ENCODE measurements at places on chromosomes 12 and 14.

- no peak for DNase-seq
These were observed 16.7 kb downstream of the AHSA1 start for GRCh38 chr14:77474479-77475177.

DNA sequence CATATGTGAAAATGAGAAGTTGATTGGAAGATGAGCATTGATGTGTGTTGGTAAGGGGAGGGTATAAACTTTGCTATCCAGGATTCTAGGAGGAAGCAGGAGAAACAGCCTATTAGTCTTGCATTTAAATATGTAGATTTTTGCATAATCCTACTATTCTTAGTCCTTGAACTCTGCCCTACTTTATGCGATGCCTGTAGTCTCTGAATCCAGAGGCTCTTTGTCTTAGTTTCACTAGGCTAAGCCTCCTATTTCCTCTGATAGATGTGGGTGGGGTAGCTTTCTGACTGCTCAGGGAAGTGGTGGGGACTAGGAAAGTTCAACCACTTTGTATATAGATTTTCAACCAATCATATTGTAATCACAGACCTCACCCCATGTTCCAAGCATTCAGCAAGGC, 49.5 kb upstream of the KCNC2 start:
- no peak for DNase-seq

GRCh38 chr14:60639674-60640073, 9.6 kb downstream of the SIX1 start:
- DNase-seq = no peak

DNA sequence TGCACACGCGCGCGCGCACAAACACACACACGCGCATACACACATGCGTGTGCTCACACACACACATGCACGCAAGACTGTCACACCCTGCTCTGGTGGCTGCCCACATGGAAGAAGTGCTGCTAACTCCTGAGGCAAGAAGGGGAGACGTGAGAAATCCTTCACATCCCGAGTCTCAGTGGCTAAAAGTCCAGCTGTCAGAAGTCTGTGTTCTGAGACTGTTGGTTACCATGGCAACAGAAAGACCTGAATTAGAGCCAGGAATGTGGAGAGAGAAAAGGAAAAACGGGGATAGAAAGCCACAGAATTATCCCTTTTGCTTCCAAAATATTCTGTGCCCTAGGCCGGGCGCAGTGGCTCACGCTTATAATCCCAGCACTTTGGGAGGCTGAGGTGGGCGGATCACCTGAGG, 71.2 kb downstream of the PPFIBP1 start:
- no peak for DNase-seq

DNA sequence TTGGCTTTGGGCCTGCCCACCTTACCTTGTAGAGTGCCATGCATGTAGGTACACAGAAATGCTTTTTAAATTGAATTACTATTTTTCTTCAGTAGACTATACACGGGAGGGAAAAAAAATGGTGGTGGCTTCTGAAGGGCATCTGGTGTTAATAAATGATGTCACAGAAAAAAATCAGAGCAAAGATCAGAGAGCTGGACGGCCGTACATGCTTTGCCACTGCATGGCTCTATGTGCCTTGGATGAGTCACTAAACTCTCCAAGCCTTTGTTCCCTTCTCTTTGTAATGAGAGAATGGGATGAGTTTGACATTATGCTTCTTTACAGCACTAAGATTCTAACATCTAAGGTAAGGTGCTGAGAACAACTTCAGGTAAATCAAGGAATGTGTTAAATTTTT, 376.4 kb upstream of the DDHD1 start:
- no peak for DNase-seq

DNA sequence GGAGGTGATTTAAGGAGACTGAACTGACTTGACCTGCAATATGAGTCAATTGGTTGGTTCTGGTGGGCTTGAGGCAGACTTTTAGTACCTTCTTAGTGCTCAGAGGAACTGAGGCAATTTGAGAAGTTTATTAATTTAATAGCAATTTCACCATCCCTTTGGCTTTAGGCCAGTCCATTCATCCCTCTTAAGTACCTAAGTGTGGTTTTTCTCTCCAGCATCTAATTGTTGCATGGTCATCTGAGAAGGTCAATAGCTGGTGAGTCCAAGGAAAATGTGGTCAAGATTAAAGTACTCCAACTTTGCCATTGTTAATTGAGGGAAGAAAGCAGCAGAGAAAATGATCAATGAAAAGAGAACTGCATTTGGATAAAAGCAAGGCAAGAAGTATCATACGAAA, 115.4 kb upstream of the DYRK2 start:
- no peak for DNase-seq

- no peak for DNase-seq
These were observed 479.4 kb upstream of the NOVA1 start for GRCh38 chr14:27077214-27077613.

DNA sequence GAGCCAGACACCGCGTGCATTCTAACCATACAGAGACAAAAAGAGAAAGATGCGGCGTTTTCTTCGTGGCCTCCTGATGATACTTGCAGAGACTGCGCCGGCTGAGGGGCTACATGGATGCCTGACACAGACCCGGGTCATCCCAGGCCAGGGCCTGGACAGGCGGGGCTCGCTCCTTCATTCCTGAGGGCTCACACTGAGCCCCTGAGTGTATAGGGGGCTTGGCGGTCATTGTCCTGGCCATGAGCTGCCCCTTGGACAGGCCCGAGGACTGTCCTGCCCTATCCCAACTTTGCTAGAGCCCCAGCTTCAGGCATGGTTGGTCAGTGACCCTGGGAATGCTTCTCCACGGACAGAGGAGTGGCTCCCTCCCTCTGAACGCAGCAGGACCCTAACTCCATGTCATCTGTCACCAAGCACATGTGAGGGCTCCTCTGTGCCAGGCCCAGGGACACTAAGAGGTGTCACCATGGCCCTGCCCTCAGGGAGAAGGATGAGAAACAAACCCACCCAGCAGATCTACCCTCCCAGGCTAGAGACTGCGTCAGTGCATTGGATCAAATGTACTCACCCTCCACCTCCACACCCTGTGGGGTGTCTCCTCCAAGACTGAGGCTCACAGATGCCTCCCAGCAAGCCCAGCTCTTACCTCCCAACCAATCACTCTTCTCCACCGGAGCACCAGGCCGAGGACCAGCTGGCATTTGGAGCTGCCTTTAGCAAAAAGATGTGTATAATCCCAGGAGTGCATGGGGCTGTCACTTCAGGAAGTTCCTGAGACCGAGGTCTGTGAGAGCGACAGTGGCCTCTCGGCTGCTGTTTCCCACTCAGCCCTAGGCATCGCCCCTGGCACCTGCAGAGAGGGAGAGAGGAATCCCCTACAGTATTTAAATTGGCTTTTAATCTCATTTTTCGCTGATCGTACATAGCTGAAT, 102.7 kb downstream of the DICER1 start:
- DNase-seq = no peak

GRCh38 chr14:53464376-53464775, 311.3 kb upstream of the DDHD1 start:
- no peak for DNase-seq

DNA sequence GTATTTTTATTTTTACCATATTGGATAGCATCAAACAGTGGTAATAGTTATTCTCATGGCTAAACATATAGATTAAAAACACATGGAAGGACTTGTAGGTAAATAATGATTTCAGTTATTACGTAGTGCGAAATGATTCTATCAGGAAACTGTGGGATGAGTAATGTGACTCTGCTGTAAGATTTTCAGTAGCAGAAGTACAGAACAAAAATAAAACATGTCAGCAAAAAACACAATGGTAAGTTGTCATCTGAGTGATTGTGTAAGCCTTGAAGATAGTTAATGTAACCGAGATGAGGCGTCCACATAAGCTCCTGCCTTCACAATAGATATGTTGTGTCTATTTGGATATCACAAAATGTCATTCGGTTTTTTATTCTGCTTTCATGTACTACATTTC, 99.8 kb downstream of the BORCS5 start:
- no peak for DNase-seq

DNA sequence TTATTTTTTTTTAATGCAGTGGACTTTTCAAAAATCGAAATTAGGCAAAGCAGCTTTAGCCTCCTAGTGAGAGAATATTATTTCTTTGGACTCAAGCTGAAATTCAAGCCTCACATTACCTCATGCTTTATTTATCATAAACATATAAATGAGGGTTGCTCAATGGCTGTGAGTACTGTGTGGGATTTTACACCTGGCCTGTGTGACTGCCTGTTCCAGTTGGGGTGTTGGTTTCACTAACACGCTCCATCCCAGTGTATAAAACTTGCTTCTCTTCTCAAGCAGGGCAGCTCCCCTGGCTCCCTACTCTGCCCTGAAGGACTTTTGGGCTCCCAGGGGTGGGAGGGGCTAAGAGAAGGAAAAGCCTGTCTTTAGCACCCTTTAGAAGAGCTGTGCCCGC, 15.0 kb downstream of the ANKLE2 start:
- no peak for DNase-seq

DNA sequence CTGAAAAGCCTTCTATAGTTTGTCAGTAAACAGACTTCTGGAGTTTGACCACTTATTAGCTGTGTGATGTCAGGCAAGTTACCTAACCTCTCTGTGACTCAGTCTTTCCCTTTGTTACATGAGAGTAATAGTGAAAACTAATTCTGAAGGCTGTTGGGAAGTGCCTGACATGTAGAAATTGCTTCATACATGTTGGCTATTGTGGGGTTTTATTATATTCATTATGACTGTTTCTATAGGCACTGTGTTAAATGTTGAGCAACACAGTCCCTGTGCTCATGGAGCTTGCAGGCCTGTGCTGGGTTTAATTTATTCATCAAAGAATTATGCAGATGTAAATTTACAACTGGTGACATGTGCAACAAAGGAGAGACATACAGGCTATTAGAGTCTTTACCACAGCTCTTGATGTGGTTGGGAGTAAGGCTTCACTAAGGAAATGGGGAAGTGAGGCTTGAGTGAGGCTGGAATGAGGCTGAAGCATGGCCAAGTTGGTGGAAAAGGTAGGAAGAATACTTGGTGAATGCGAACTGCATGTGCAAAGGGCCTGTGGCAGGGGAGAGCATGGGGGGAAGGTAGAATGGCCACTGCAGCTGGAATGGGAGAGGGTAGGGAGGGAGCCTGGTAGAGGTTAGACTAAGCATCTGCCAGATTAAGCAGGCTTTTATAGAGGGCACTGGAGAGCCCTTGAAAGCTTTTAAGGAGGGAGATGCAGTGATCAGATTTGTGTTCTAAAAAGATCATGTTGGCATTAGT, 236.4 kb upstream of the CRY1 start:
- DNase-seq = no peak

DNA sequence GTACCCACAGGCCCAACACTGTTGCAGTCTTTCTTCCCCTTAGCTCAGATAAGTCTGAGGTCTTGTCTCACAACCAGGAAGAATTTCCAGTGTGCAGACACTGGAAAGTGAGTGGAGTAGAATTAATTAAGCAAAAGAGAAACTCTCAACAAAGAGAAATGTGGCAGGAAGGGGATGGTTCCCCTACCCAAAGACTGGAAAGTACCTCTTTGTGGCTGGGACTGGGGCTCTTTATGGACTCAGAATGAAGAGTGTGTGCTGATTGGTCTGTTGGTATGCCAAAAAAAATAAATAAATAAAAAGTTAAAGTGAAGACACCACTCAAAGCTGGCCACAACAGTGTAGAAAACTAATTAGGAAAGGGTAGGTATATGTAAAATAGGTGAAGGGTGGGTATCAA, 26.4 kb downstream of the GLIPR1L1 start:
- DNase-seq = no peak

DNA sequence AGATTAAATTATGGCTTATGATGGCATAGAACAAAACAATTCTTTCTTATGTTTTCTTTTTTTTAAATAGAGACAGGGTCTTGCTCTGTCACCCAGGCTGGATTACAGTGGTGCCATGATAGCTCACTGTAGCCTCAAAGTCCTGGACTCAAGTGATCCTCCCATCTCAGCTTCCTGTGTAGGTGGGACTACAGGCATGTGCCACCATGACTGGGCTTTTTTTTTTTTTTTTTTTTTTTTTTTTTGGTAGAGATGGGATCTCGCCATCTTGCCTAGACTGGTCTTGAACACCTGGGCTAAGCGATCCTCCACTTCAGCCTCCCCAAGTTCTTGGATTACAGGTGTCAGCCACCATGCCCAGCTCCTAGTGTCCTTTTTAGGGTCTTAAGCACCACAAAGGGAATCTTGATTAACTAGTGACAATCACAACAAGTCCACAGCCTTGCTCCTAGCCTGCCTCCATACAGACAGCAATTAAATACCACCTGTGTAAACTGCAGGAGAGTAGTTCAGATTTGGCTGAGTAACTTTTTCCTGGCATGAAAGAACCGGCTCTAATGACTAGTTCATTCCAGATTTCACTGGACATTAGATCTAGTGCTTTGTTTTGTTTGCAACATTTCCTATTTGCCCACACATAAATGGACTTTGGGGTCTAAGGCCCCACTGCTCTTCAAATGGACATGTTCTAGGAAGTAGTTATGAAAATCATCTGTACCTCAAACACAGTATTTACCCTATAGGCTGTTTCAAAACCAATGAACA, 61.6 kb downstream of the SH2B3 start:
- DNase-seq = no peak

GRCh38 chr12:16112130-16112529, 165.4 kb downstream of the SLC15A5 start:
- DNase-seq = no peak
